GF-D8 (cell line): ENCODE measurements at places on chromosomes 2 and 18.

GRCh38 chr18:77038182-77038858, 94.3 kb downstream of the MBP start:
- DNase-seq: no peak

GRCh38 chr2:160751021-160751420, 257.4 kb upstream of the RBMS1 start:
- DNase-seq: no peak

- DNase-seq: no peak
Observed at GRCh38 chr2:196592331-196592910, 47.1 kb upstream of the CCDC150 start.

- no peak for DNase-seq
Observed at GRCh38 chr18:10490401-10491165, 35.2 kb upstream of the NAPG start.

GRCh38 chr2:232058931-232059330, 97.4 kb downstream of the DIS3L2 start:
- no peak for DNase-seq

DNA sequence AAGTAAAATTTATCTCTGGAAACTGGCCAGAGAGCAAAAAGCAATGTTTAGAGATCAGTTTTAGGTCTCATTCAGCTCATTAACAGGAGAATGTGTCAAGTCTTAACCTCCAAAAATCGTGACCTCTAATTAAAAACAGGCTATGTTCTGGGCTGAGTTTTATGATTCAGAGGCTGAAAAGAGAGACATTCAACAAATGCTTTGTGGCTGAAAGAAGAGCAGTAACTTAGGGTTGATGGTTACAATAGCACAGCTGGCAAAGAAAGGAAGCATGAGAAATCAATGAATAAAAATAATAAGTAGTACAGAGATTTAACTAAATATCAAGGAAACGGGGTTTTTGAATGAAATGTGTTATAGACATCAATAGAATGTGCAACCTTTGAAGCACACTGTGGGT, 13.1 kb downstream of the TGIF1 start:
- DNase-seq: no peak

- DNase-seq: no peak
Observed at GRCh38 chr2:134454426-134454825, 200.6 kb downstream of the MGAT5 start.

- DNase-seq: no peak
Observed at GRCh38 chr2:128378231-128379020, 59.8 kb upstream of the HS6ST1 start.

DNA sequence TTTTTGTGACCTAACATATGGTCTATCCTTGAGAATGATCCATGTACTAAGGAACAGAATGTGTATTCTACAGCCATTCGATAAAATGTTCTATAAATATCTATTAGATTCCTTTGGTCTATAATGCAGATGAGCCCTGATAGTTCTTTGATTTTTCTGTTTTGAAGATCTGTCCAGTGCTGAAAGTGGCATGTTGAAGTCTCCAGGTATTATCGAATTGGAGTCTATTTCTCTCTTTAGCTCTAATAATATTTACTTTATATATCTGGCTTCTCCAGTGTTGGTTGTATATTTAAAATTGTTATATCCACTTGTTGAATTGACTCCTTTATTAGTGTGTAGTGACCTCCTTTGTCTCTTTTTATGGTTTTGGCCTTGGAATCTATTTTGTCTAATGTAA, 377.9 kb downstream of the ARL6IP6 start:
- no peak for DNase-seq

DNA sequence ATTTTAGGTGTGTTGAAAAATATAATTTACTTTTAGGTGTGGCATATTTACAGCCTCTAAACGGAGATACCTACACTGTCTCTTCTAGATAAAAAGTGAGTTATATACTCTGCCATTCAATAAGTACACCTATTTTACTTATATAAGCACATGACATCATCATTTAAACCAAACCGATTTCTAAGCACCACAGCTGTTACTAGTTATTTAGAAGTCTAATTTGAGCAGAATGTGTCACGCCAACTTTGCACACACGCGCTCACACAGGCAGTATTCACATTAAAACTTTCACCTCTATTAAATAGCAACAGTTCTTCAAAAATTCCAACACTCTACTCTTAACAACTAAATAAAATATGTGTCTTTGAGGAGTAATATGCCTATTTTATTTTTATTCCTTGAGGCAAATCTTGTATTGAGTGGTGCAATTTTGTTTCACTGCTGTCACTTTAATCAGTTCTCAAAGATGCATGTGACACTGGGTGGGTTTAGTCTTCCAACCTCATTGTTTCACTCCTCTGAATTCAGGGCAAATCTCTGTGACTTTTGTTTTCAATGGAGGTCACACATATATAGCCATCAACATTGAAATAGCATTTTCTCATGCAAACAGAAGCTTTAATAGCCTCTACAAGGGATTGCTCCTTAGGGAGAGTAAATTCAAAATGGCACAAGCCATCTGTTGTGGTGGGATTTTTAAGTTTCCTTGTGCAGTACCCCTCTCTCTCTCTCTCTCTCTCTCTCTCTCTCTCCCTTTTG, 721.0 kb downstream of the PLCL1 start:
- no peak for DNase-seq

- DNase-seq: no peak
Observed at GRCh38 chr2:151919786-151920185, 91.6 kb upstream of the ARL5A start.

DNA sequence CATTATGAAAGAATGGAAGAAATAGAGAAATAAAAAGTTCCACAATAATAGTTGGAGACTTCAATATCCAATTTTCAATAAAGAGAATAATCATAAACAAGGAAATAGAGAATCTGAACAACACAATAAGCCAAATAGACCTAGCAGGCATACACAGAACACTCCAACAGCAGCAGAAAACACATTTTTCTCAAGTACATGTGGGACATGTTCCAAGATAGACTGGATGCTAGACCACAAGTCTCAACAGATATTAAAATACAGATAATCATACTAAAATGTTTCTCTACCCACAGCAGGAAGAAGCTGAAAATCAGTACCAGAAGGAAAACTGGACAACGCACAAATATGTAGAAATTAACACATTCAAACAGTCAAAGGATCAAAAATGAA, 113.9 kb downstream of the USP34 start:
- no peak for DNase-seq

DNA sequence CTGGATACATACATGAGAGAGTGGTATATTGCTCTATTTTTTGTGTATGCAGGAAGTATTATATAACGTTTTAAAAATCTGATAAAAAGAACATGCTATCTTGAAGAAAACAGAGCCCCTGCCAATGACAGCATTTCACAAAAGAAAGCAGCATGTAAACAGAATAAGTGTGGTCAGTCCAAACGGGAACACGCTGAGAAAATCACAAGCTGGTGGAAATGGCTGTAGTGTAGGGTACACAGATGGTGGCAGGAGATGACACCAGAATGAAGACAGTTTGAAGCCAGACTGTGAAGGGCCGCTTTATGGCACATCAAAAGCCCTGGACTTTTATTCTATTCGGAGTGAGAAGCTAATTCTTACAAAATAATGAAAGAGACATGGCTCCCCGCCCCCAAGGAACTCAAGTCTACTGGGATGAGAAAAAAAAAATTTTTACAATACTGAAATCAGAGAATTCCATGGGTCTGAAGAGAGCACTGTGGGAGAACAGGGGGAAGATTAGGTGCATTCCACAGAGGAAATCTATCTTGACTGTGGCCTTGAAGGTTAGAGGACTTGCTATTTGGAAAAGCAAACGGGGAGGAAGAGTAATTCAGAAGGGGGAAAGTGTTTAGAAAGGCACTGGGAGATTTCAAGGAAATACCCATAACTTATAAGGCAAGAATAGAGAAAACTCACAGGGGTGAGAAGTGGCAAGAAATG, 217.7 kb upstream of the SMAD7 start:
- DNase-seq: no peak

DNA sequence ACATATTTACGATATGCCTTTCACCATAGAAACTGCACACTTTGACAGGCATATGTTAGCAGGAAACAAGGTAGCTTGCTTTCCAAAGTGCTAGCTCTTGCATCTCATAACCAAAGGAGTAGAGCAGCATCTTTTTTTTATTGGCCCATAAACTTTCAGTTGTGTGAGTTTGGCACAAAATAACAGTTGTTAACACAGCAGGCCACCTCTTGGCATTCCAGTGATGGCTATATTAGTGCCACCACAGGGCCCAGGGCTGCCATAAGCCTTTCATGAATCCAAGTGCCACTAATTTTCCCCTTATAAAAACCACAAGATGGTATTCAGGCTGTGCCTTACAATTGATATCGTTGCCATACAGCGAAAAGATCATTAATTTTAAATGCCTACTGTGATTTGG, 40.3 kb upstream of the KLF7 start:
- DNase-seq: no peak

GRCh38 chr2:176830362-176830761, 382.2 kb upstream of the HNRNPA3 start:
- DNase-seq: no peak

DNA sequence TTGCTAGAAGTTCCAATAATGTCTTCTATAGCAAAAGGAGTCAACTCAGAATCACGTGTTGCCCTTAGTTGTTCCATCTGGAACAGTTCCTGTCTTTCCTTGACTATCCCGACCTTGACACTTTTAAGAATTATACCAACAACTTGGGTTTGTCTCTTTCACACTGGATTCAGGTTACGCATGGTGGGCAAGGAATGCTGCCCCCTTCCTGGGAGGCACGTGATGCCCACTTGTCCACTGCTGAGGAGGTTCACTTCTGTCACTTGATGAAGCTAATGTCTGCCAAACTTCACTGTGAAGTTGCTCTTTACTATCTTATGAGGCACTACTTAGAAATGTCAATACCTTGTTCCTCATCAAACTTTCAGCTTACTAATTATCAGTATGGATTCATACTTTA, 5.3 kb downstream of the COX5B start:
- DNase-seq: no peak

DNA sequence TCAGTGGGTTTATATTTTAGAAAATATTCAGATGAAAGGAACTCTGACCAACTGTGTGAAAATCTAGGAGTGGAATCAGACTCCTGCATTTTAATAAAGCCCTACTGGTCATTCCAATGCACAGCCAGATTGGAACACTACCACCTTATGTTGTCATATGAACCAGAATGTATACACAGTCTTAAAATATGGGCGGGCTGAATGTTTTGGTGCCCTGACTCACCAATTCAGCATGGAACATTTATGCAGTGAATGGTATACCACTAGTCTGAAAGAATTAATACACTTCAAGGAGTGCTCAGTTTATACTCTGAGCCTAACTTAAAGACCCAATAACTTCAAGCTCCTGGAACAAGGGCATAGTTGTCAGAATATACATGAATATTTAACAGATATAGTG, 280.9 kb upstream of the TCF4 start:
- DNase-seq: no peak

GRCh38 chr2:16587601-16588000, 78.0 kb downstream of the CYRIA start:
- no peak for DNase-seq

DNA sequence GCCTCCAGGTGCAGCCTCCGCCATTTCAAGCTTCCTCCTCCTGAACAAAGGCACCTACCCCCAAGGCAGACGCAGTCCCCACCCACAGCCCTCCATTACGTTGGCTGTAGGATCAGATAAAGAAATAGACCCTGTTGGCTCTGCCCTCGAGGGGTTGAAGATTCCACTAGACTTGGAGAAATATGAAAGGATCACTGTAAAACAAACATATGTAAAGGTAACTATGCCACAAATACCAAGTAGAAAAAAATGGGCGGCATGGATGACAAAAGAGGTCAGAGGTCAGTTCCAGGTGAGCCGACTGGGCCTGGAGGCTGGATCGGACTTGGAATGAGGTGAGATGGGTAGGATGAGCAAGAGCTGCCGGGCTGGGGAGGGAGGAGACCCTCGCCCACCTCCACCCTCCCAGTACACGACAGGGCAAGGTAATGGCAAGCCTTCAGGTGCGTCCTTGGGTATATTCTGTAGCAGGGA, 84.8 kb upstream of the POMC start:
- DNase-seq: no peak

GRCh38 chr2:216195565-216196029, 86.4 kb downstream of the XRCC5 start:
- DNase-seq: no peak

GRCh38 chr2:120261387-120262006, 8.8 kb downstream of the RALB start:
- DNase-seq: no peak

- DNase-seq: no peak
Observed at GRCh38 chr18:12397793-12398192, 9.9 kb upstream of the PRELID3A start.

GRCh38 chr2:3423492-3424170, 44.1 kb downstream of the TRAPPC12 start:
- DNase-seq: no peak

DNA sequence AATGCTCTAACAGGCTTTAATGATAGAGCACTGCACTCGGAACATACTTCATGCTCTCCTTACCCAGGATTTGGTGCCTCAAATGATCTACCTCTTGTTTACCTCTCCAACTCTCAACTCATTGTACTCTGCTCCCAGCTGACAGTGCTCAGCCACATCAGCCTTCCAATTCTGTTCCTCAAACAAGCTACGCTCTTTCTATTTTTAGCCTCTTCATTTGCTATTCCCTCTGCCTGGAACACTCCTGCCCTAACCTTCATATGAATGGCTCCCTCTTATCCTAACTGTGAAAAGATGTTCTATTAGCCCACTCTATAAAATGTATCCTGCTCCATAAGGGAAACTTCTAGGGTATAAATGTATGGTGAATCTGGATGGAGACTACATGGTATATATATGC, 42.5 kb downstream of the PIGN start:
- DNase-seq: no peak

GRCh38 chr2:227036527-227036926, 127.5 kb downstream of the COL4A4 start:
- no peak for DNase-seq

DNA sequence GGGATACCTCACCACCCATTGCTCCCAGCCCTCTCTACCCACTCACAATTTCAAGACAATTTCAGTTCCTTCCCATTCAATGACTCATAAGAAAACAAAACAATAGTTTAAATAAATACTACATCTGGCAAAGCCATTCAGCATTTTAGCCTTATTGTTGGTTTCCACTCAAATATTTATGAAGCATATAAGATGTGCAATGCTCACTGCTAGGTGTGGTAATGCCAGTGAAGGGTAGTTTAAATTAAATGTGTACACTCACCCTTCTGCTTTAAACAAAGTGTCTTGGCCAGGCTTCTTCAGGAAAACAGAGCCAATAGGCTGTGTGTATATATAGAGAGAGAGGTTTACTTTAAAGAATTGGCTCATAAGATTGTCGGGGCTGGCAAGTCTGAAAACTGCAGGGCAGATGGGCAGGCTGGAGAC, 37.0 kb downstream of the INO80C start:
- DNase-seq: no peak
